ENCODE measurements at places on chromosomes 3 and 15. TPM values are rescaled to one million over a fixed set of nuclear protein-coding genes. Genes with fewer than 3 reads are reported as not detected.
A peak's percentile ranks its signal among the peaks of the same experiment; 100 is the strongest.

DNA sequence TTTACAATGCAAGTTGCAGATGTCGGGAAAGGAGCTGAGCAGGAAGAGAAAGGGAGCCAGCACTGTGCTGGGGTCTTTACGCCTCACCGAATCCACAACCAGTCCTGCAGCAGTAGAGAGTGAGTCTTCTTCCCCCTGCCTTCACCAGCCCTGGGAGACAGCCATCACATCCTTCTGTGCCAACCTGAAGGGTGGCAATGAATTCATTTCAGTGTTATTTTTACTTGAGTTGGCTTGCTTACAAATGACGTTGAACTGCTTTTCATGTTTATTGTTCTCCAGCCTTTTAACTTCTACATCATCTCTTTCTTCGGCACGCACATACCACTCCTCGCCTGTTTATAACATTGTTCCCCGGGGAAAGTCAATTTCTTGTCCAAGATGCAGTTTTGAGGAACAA lies 77.1 kb downstream of the TRIM42 start:
- no peak for DNase-seq
- no peaks in the 10 kb centered on the region for H3K27me3 ChIP-seq
- H3K4me1 ChIP-seq, result no peaks in the 10 kb centered on the region
- H3K4me3 ChIP-seq, result no peak overlapping the region
- H3K27ac ChIP-seq, result no peak overlapping the region

DNA sequence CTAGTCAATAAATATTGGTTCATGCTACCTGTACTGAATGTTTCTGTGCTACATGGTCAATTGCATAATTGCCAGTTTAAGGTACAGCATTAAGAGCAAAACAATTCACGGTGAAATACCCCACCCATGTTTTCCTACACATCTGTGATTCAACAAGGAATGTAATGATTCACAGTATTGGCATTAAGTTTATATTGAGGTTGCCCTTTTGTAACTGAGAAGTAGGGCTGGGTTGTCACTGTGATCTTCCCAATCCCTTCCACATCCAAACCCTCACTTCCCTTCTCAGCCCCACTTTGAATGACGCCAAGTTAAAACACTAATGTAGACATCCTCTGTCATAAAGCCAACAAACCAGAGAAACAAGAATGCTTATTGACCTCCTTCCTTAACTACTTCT lies 112.0 kb upstream of the TJP1 start:
- DNase-seq, result no peak
- no peak overlapping the region for H3K4me3 ChIP-seq
- H3K4me1 ChIP-seq, result peaks cover 6% of the 10 kb centered on the region
- H3K36me3 ChIP-seq, result no peaks in the 10 kb centered on the region
- H3K27ac ChIP-seq, result no peak overlapping the region

DNA sequence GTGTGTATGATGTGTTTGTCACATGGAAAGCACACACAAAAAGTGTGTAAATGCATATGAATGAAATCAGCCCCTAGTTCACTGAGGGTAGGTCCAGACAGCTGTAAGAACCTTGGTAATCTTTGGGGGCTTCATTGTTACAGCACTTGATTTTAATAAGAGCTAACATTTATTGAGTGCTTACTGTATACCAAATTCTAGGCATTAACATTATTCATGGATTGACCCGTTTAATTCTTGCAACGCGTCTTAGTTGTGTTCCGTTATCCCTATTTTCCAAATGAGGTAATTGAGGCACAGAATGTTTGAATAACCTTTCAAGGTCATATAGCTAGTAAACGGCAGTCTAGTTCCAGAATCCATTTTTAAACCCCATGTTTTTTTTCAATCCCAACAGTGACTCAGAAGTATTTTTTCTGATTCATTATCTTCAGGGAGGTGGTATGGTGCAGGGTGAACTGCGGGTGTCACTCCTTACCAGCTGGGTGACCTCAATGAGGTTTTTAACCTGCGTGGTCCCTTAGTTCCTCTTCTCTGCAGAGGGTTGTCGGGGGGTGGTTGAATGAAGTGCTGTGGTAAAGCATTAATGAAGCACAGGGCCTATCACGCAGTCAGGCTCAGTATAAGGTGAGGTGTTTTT lies 14.2 kb downstream of the RAB8B start:
- no peaks in the 10 kb centered on the region for H3K36me3 ChIP-seq
- H3K27ac ChIP-seq, result no peak overlapping the region
- H3K4me1 ChIP-seq, result peaks cover 14% of the 10 kb centered on the region
- DNase-seq, result no peak
- no peaks in the 10 kb centered on the region for H3K27me3 ChIP-seq

- no peak for DNase-seq
- H3K27me3 ChIP-seq, result no peaks in the 10 kb centered on the region
- no peak overlapping the region for H3K4me3 ChIP-seq
These were observed 521.5 kb downstream of the RSL24D1 start for GRCh38 chr15:54675241-54675640.

The TM6SF1 gene
- 9.8 TPM for total RNA-seq

The CHL1 gene
- 279 TPM for total RNA-seq

- H3K27ac ChIP-seq, result no peak overlapping the region
- H3K4me3 ChIP-seq, result no peak overlapping the region
- DNase-seq, result no peak
- no peaks in the 10 kb centered on the region for H3K36me3 ChIP-seq
These were observed 51.1 kb downstream of the POMGNT2 start for GRCh38 chr3:43054754-43055153.

- no peak for DNase-seq
- peak overlapping the region; percentile 73 for H3K4me3 ChIP-seq
- H3K27me3 ChIP-seq, result no peaks in the 10 kb centered on the region
These were observed 41.0 kb upstream of the PRICKLE2 start for GRCh38 chr3:64266065-64266931.

GRCh38 chr15:65208647-65209046 lies 2.6 kb downstream of the CILP start:
- peaks cover 19% of the 10 kb centered on the region for H3K4me1 ChIP-seq
- no peak for DNase-seq
- H3K27ac ChIP-seq, result no peak overlapping the region
- H3K27me3 ChIP-seq, result no peaks in the 10 kb centered on the region

- H3K27ac ChIP-seq, result no peak overlapping the region
- H3K27me3 ChIP-seq, result no peaks in the 10 kb centered on the region
- H3K4me3 ChIP-seq, result no peak overlapping the region
- H3K4me1 ChIP-seq, result peaks cover 15% of the 10 kb centered on the region
- no peaks in the 10 kb centered on the region for H3K36me3 ChIP-seq
These were observed 98.1 kb upstream of the STRIT1 start for GRCh38 chr3:155391551-155391958.

- H3K27ac ChIP-seq, result no peak overlapping the region
- H3K4me1 ChIP-seq, result no peaks in the 10 kb centered on the region
- no peaks in the 10 kb centered on the region for H3K27me3 ChIP-seq
- H3K4me3 ChIP-seq, result no peak overlapping the region
- DNase-seq, result no peak
These were observed 162.4 kb upstream of the GALNT15 start for GRCh38 chr3:16012086-16012485.

DNA sequence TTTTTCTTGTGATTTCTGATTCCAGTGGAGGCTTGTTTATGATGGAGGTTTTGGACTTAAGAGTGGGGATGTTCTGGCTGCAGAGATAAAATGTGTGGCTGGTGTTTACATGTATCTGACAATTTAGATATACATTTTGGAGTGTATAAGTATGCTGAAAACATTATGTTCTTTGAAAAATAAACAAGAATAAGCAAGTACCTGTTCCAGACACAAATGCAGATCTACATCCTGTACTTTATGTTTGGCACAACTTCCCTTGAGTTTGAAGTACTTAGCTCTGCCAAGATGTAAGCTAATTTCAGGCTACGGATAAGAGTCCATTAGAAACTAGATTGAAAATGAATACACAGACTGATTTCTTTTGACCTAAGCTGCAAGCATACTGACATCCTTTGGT lies 277.2 kb downstream of the CHST2 start:
- no peaks in the 10 kb centered on the region for H3K36me3 ChIP-seq
- H3K27ac ChIP-seq, result no peak overlapping the region
- no peak overlapping the region for H3K4me3 ChIP-seq
- H3K4me1 ChIP-seq, result no peaks in the 10 kb centered on the region

DNA sequence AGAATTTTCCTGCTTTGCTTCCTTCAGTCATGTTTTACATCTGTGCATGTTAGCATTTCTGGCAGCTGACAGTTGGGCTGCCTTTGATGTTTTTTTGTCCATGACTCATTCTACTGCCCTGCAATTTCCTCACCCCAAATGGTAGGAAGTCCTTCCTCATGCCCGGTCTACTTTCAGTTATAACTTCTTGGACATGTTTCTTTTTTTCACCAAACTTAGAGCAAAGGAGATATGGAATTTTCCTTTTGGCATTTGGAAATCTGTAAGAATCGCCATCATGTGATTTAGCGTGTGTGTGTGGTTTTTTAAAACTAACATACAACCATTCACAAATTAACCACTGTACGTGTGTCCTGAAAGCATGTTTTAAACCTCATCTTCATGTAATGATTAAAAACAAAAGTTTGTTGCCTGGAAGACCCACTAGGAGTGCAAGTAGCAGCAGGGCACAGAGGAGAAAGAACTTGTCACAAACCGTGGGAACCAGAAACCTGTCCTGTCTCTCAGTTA lies 430.7 kb upstream of the CFAP20DC start:
- no peak overlapping the region for H3K4me3 ChIP-seq
- H3K36me3 ChIP-seq, result no peaks in the 10 kb centered on the region
- H3K4me1 ChIP-seq, result no peaks in the 10 kb centered on the region
- no peak overlapping the region for H3K27ac ChIP-seq
- H3K27me3 ChIP-seq, result no peaks in the 10 kb centered on the region
- DNase-seq, result no peak

- DNase-seq, result no peak
- H3K36me3 ChIP-seq, result no peaks in the 10 kb centered on the region
- no peak overlapping the region for H3K4me3 ChIP-seq
- no peaks in the 10 kb centered on the region for H3K4me1 ChIP-seq
- H3K27ac ChIP-seq, result no peak overlapping the region
These were observed 32.0 kb upstream of the INO80 start for GRCh38 chr15:41148065-41148464.

DNA sequence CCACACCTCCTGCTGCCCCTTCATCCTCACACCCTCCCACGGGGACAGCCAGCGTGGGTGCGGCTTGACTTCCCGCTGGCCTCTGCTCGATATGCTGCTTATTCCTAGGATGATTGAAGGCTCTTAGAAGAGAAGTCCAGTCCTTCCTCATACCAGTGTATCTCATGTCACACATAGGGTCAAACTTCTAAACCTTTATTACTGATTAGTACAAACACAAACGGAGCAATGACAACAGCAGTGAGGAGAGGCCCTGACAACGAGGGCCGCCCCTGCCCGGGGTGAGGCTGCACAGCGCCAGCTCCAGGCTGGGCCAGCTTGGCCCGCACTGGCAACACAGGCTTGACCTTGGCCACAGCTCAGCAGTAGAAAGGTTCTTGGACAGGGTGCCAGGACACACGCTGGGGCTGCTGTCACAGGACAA lies 3.7 kb downstream of the CIB1 start:
- DNase-seq, result no peak
- peaks cover 2% of the 10 kb centered on the region for H3K36me3 ChIP-seq
- no peaks in the 10 kb centered on the region for H3K27me3 ChIP-seq
- no peak overlapping the region for H3K4me3 ChIP-seq
- H3K27ac ChIP-seq, result peak overlapping the region; percentile 49

DNA sequence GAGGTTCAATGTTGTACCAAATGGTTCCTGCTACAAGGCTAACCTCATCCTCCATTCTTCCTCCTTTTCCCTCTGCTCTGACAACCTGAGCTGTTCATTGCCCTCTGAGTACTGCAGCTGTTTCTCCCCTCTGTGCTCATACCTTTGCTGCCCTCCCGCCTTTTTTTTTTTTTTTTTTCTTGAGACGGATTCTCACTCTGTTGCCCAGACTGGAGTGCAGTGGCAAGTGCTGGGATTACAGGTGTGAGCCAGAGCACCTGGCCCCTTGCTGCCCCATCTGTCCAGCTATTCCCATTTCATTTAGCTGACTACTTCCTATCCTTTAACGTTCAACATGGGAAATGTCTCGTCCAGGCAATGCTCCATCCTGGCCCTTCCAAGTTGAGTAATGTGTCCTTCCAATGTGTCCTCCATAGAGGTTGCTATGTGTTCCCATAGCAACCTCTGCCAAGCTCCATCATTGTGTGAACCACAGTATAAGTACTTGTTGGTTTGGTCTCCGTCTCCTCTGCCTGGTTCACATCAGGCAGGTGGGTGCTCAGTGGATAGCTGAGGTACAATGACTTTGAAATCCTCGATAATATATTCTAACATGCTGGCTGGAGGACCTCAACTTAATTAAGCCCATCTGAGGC lies 179.9 kb upstream of the ANKRD28 start:
- no peaks in the 10 kb centered on the region for H3K36me3 ChIP-seq
- no peak overlapping the region for H3K27ac ChIP-seq
- no peak for DNase-seq
- no peaks in the 10 kb centered on the region for H3K4me1 ChIP-seq

- no peak overlapping the region for H3K4me3 ChIP-seq
- H3K4me1 ChIP-seq, result peaks cover 35% of the 10 kb centered on the region
- H3K27ac ChIP-seq, result no peak overlapping the region
These were observed 100.5 kb downstream of the AKAP13 start for GRCh38 chr15:85480923-85481322.

DNA sequence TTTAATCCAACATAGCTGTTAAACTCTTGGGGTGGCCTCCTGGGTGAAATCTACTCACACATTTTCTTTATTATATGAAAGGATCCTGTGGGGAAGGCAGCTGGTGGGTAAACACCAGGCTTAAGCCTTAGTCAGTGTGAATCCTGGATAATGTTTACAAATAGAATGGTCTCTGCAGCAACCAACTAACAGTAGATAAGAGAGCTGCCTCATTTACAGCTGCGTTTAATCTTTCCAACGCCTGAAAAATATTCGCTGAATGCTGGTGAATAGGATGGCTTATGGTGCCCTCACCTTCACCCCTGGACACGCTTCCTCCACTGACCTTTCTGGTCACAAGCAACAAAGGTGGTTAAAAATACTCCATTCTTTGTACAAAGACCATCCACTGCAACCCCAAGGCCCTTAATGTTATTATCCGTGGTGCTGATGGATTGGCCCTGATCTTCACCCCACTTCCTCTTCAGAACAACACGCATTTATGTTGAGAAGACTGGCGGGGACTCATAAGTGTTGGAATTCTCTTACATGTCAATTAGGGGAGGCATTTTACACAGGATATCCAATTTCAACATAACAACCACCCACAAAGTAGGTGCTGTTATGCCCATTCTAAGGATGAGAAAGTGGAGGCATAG lies 120.0 kb upstream of the FRMD4B start:
- no peak overlapping the region for H3K27ac ChIP-seq
- no peaks in the 10 kb centered on the region for H3K27me3 ChIP-seq
- H3K4me3 ChIP-seq, result no peak overlapping the region

DNA sequence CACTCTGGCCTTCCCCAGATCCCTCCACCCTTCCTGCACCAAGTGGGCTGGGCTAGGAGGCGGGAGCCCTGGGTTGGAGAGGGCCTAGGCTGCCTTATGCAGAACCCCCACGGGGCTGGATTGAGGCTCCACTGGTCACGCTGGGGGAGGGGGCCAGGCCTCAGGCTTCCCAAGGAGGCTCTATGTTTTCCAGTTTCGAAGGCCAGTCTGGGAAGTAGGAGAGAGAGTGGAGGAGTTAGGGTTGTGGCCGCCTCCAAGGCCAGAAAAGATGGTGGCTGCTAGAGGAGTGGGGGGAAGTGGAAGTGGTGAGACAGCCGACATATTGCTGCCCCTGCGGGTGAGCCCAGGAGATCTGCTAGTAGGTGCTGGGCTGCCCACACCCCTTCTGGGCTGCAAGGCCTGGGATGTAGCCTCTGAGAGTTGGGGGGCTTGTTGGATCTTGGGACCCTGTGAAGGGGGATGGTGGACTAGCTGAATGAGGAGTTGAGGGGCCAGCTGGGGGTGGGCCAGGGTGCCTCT lies 1.2 kb downstream of the GNAI2 start:
- no peaks in the 10 kb centered on the region for H3K36me3 ChIP-seq
- no peak for DNase-seq
- peak overlapping the region; percentile 83 for H3K4me3 ChIP-seq

- H3K27ac ChIP-seq, result no peak overlapping the region
- H3K4me1 ChIP-seq, result no peaks in the 10 kb centered on the region
- no peak overlapping the region for H3K4me3 ChIP-seq
- no peaks in the 10 kb centered on the region for H3K36me3 ChIP-seq
- no peak for DNase-seq
These were observed 33.2 kb downstream of the CBLB start for GRCh38 chr3:105835606-105836005.

Data from tibial nerve (tissue), 4 donors.